Myocyte (in vitro differentiated cells): ENCODE measurements at places on chromosomes 7 and 10.

DNA sequence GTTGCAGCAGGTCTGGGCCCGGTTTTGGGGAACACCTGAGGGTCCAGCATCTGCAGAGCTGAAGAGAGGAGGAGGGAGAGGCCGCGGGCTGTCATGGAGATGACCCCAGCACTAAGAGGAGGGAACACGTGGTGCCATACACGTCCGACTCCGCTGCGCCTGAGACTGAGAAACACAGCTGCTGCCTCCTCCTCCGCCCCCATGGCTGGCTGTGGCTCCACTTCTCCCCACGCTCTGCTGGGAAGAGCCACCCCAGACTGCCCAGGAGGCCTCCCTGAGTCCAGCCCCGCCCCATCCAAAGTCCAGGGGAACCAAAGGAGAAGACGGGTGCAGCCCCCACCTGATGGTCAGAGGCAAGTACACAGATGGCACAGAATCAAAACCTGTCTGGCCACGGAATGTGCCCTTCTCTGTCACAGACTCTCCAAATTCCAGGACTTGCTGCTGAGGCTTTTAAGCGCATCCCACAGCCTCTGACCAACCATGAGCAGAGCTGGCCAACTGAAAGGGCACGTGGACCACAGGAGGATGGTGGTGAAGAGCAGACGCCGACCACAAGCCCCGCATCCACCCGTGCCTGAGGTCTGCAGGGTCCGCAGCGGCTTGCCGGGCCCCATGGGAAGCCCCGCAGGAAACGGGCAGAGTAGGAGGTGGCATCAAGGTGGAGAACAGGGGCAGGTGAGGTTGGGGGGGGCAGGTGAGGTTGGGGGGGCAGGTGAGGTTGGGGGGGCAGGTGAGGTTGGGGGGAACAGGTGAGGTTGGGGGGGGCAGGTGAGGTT lies 24.0 kb downstream of the STK32C start:
- peak; percentile 48 for DNase-seq

- no peak for DNase-seq
These were observed 8.6 kb upstream of the CALML3 start for GRCh38 chr10:5515948-5516761.

DNA sequence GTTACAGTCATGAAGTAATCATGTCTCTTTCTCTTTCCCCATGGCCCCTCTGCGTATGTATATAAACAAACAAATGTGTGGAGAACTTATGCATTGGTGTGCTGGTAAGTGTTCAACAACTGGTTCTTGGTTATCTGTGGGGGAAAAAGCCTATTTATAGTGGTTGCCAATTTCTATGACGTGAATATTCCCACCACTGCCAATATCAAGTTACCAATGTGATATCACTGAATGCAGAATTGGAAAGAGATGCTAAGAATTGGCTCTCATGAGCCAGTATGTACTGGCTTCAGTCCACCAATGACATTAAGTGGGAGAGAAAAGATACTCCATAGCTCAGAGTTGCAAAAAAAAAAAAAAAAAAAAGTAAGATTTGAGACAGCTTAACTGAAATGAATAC lies 399.7 kb downstream of the REEP3 start:
- DNase-seq = no peak

DNA sequence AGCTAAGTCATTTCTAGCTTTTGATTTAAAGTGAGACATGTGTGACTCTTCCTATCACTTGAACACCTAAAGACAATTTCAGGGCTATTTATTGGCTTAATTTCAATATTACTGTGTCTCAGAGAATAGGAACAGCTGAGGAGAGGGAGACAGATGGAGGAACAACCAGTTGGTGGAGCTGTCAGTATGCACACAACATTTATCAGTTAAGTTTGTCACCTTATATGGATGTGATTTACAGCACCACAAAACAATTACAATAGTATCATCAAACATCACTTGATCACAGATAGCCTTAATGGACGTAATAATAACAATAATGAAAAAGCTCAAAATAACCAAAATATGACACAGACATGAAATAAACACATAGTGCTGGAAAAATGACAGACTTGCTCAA lies 129.6 kb downstream of the NPSR1 start:
- no peak for DNase-seq

GRCh38 chr7:142001163-142001874 lies 5.6 kb downstream of the MGAM start:
- no peak for DNase-seq

- no peak for DNase-seq
These were observed 23.3 kb downstream of the AQP1 start for GRCh38 chr7:30934732-30935568.

- DNase-seq = no peak
These were observed 869 bp upstream of the TBX20 start for GRCh38 chr7:35254496-35255442.

- DNase-seq = no peak
These were observed 40.0 kb upstream of the EIF4H start for GRCh38 chr7:74134117-74134620.

DNA sequence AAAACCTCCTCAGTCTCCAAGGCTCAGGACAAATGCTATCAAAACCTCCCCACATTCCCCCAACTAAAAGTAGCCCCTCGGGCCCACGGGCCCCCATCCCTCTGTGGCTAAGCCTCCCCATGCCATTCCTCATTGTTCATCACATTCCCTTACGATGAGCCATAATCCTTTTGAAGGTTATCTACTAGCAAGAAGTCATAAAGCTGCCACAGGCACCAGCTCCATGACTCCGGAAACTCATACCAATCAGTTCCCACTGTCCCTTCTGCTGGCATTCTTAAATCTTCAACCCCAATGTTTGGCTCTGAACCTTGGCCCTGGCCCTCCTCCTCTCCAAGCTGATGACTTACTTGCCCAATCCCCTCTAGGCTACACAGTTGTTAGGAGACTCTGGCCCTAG lies 19.4 kb upstream of the TM9SF3 start:
- peak; percentile 89 for DNase-seq

GRCh38 chr7:104367926-104368325 lies 39.5 kb downstream of the LHFPL3 start:
- DNase-seq = no peak

DNA sequence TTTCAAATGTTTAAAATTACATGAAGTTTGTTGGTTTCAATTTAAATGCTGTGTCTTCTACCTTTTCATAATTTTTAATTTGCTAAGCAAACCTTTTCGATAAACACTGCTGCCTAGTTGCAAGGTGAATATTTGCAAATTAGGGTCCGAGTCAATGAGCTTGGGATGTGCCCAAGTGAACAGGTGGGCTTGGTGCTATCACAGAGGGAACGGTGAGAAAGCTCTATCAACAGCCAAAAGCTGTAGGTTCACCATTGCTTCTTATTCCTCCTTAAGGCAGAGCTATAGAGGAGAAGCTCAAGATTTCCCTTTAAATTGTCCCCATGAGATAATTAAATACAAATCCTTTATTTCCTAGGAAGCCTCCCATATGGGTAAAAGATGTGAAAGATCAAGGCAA lies 245.3 kb upstream of the CELF2 start:
- no peak for DNase-seq

- DNase-seq = no peak
These were observed 83.9 kb downstream of the OSBPL3 start for GRCh38 chr7:24896031-24896501.

DNA sequence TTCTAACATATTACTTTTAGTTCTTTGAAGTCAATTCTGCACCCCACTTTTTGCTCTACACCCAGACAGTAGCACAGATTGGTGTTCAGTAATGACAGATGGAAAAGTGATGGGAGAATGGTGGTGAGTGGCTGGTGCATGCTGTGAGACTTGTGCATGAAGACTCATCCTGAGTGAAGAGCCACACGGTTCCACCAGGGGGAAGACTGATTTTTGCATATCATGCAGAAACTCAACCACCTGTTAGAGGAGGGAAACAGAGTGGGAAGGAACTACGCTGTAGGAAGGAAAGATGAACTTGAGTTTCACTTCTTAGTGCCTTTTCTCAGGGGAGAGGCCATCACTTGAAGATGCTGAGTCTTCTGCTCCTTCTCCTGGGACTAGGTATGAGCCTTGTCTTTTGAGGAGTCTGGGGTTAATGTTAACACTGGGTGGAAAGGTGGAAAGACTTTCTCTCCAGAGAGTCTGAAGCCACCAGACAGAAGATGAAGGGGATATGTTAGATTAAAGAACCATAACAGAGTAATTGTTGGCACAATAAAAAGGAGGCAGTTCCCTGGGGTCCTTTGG lies 9.3 kb upstream of the PRSS1 start:
- DNase-seq = no peak

DNA sequence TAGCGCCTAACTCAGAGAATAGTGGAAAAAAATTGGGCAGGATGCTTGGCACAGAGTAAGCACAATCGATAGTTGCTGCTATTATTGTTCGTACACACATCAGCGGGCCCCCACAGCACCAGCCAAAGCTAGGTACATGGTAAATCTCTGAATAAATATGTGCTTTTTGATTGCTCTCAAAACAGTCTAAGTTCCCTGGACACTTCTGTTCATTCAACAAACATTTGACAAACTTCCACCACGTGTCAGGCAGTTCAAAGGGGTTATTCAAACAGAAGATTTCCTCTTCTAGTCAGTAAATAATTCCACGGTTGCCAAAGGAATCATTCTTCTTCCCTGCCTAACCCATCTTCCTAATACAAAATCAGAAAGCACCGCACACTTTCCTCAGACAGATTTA lies 150.8 kb downstream of the DGKI start:
- DNase-seq = no peak

DNA sequence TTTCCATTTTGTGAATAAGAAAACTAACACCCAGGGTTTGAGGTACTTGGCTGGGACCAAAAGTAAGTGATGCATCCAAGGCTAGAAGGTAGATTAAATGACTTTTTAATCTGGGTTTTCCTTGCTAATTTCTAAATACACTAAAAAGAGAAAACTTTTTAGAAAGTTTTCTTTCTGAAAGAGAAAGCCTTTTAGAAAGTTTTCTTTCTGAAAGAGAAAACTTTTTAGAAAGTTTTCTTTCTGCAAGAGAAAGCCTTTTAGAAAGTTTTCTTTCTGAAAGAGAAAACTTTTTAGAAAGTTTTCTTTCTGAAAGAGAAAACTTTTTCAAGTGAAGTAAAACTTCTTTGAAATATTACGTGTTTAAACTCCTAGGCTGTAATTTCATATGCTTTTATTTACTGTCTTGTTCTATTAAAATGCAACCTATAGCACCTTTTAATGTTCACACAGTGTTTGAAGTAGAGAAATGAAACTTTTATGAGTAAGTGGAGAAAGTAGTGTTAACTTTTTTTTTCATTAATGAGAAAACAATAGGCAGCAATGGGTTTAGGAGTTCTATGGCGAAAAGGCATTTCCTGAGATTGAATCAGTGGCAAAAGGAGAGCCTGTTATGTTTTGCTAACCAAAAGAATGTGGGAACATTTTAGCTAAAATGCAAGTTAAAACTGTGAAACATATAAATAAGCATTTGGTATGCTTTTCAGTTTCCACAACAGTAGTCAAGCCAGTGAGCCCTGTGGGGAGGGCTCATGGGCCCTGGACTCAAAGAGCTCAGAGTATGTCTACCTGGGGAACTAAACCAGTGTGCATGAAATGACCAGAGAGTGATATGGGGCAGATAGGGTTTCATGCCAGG lies 103.7 kb downstream of the RBM20 start:
- DNase-seq = no peak

DNA sequence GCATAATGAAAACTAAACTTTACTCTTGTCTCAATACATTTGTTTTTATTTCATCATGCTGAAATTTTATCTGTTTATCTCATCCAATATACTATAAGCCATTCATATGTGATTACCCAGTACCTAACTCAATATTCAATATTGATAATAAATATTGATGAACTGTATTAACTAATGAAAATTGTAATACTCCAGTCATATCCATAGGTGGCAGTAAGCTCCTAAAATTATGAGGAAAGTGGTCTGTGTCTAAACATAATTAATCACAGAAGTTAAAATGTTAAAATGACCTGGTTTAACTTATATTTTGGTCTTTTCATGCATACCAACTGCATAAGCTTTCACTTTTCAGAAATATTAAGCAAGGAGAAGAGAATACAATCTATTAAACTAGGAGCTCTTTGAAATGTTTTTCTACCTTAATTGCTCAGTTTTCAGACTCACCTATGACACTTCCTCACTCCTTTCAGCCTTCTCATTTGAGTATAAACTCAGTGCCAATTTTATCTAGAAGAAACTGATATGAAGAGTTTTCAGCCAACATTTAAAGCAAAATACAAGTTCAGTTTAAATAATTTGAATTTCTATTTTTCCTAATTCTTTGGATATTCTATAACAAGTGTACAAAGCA lies 30.5 kb upstream of the VWDE start:
- no peak for DNase-seq

GRCh38 chr7:106777674-106778299 lies 87.3 kb upstream of the PIK3CG start:
- DNase-seq = no peak

GRCh38 chr10:7529638-7530037 lies 118.8 kb upstream of the SFMBT2 start:
- DNase-seq = no peak

- peak; percentile 16 for DNase-seq
These were observed 1.2 kb downstream of the CFTR start for GRCh38 chr7:117480978-117481377.

DNA sequence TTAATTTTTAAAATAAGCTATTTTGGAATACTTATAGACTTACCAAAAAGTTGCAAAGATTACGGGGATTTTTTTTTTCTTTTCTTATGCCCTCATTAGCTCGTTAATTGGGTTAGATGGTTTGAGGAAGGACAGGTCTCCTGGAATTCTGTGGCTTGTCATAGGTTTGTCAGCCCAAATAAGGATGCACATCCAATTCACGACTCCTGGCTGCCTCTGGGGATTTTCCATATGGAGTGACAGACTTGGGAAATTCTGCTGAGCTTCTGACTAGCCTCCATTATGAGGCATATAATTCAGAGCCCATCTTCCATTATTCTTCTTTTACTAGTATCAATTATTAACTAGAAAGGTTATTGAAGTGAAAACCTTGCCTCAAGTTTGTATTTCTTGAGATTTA lies 102.1 kb downstream of the AUTS2 start:
- no peak for DNase-seq

DNA sequence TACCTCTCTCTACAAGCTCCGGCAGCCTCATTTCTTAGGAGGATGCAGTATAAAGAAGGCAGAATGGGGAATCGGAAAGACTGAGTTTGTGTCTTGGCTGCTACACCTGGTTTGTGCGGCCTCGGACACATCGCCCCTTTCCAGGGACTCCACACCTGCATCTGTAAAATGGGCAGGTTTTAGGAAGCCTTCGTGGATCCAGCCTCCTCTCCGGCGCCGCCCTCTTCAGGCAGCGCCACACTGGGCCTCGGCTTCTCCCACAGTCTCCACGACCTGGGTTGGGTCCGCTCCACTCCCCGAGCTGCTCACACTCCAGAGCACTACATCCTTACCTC lies 341 bp downstream of the GOT1 start:
- no peak for DNase-seq

- DNase-seq = peak; percentile 5
These were observed 143.3 kb upstream of the LRGUK start for GRCh38 chr7:133983685-133984419.

- no peak for DNase-seq
These were observed 152.8 kb downstream of the ARHGAP21 start for GRCh38 chr10:24570658-24571426.

DNA sequence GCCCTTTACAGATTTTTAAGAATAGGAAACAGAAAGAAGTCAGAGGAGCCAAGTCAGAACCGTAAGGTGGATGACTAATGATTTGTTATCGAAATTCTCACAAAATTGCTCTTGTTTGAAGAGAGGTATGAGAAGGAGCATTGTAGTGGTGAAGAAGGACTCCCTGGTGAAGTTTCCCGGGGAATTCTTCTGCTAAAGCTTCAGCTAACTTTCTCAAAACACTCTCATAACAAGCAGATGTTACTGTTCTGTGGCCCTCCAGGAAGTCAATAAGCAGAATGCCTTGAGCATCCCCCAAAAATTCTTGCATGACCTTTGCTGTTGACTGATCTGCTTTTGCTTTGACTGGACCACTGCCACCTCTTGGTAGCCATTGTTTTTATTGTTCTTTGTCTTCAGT lies 152.9 kb downstream of the HGF start:
- DNase-seq = peak; percentile 54
